Tibial nerve (tissue), 4 donors: ENCODE measurements at places on chromosomes 6 and 20.

GRCh38 chr6:143332153-143332845 is 118.2 kb downstream of the ADAT2 start:
- no peak for DNase-seq

DNA sequence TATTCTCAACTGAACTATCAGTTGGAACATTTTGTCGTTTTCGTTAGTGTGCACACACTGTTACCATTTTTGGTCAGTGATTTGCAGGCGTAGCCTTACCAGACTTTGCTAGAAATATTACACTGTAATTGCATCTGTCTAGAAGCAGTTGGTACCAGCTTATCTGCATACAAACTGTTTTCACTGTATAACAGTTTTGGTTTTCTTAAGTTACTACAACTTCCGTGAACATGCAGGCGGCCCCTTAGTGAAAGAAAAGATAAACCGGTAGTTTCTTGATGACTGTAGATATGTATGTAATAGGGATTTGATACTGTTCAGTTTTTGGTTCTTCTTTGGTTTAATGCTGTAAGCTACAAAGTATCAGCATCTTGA is 1.3 kb downstream of the DSTN start:
- DNase-seq = no peak

DNA sequence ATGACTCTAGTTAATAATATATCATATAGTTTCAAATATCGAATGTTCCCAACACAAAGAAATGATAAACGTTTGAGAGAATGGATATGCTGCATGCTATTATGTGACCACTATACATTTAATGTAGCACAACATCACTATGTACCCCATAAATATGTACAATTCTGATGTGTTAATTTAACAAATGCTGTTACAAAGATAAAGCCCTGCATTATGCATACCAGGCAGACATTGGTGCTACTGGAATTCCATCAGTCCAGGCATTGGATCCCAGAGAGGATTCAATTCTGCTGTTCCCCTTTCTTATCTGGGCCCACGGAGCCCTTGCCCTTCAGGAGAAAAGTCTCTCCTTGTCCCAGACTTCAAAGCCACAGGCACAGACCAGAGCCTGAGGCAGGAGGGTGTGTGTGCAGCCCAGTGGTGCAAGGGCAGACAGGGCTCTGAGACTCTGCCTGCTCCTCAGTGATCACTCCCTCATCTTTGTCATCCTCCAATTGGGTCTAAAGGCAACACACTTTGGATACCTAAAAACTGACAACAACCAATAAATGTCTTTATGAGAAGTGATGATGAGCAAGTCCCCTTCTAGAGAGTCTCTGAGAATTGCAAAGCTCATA is 45.2 kb downstream of the PSMG4 start:
- DNase-seq = no peak

GRCh38 chr6:130520801-130521200 is 155.0 kb downstream of the TMEM200A start:
- no peak for DNase-seq

DNA sequence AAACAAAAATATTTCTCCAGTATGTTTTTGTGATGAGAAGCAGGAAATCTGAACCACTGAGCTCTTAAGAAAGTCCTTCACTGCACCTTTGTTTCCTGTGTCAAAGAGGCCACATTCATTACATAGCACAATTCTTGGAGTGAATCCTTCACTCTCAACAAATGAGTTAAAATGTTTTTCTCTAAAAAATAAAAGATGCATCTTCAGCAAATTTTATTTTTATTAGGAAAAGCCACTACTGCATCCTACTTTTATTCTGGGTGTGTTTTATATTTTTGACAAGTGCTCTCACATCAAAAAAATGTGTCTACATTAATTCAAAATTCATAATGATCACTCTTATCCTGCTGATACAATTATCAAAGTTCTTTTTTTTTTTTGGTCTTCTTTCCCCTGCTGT is 76.3 kb downstream of the PLCB4 start:
- DNase-seq = no peak

- no peak for DNase-seq
Measured at GRCh38 chr20:51702556-51702955, 65.6 kb downstream of the ATP9A start.

- no peak for DNase-seq
Measured at GRCh38 chr6:20370393-20370792, 31.3 kb upstream of the E2F3 start.

- DNase-seq = no peak
Measured at GRCh38 chr6:157710604-157711003, 112.4 kb upstream of the SNX9 start.

- DNase-seq = no peak
Measured at GRCh38 chr6:151275121-151275520, 35.4 kb downstream of the AKAP12 start.

GRCh38 chr6:10713962-10714361 is 8.9 kb upstream of the TMEM14C start:
- DNase-seq = no peak

DNA sequence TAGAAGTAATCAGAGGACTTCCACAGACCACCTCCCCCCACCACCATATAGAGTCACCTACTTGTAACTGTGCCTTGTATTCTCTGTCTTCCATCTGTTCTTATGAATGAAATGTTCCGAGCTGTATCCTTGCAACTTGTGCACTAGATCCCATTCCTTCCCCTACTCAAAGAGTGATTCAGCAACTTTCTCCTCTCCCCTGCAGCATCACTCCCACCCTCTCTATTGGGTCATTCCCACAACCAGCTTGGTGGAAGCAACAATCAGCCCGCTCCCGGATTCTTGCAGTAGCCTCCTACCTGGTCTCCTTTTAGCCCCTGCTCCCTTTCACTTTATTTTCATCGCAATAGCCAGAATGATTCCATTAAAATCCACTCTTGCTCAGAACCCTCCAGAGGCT is 34.9 kb upstream of the REV3L start:
- no peak for DNase-seq

- peak; percentile 74 for DNase-seq
Measured at GRCh38 chr6:35725721-35726438, 11.0 kb upstream of the ARMC12 start.

- no peak for DNase-seq
Measured at GRCh38 chr6:140812636-140813035, 1320.1 kb upstream of the GJE1 start.

GRCh38 chr6:44004625-44005506 is 122.4 kb downstream of the MRPL14 start:
- no peak for DNase-seq

DNA sequence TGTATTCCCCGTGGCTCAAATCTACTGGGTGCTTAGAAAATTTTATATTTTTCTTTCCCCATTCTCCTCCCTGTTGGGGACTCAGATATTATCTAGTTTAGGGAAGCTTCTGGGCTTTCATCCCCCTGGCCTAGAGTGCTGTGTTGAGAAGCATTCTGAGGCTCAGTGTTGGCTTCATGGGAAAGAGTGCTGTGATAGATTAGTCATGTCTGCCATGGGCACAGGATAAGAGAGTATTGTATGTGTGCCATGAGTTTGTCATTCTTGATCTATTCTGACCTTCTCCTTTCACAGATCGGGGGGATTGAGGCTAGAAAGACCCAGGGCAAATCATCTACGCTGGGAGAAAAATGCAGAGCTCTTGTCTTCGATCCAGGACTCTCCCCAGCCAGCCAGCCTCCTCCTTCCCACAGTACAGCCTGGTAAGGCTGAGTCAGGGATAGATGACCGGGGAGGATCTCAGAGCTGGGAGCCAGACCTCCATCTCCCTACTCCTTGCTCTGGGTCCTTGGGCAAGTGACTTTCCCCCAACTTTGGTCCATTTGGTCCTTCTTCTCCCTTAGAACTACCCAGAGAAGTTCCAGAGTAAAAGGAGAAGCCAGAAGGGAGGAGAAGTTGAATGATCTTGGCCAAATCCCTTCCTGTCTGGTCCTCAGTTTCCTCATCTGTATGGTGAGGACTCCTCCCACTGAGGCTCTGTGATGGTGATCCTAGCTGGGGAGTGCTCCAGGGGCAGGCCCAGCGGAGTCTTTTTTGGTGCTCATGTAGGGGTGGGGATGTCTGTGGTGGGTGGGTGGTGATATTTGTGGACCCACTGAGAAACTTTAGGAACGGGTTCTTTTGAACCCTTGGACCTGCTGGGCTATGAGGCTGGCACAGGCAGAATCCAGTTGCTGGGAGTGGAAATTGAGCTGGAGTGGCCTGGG is 5.0 kb downstream of the SRC start:
- no peak for DNase-seq

DNA sequence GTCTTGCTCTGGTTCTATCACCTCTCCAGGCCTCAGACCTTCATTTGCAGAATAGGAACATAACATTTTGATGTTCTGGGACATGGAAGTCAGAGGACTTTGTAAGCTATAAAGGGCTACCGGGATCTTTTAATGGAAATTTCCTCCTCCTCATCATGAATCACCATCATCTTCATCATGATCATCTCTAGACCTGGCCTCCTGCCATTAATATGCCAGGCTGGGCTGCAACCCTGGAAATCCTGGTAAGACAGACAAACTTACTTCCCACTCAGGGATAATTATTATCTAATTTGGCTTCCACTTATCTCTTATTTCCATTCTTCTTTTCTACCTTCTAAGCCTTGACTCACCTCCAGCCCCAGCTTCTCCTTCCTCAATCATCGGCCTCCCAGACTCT is 41.0 kb upstream of the MRPS18A start:
- DNase-seq = no peak

DNA sequence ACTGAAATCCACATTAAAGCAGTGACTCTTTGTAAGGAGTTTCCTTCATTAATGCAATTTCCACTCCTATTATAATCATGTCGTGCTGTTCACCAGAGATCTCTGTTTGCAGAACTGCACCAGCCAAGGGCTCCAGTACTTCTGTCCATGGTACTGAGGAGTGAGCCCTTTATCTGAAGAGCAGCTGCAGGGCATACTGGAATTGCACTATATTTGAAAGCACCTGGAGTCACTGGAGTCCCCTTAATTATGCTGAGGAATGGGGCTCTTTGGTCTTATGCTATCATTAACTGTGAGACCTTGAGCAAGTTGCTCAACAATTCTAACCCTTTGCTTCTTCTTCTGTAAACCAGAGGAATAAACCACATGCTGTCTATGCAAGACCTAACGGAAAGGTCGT is 61.7 kb upstream of the NUP153 start:
- no peak for DNase-seq

- no peak for DNase-seq
Measured at GRCh38 chr6:117601811-117602150, 530 bp downstream of the GOPC start.

GRCh38 chr20:24584538-24585356 is 115.3 kb downstream of the SYNDIG1 start:
- DNase-seq = no peak

GRCh38 chr20:24630486-24631172 is 161.2 kb downstream of the SYNDIG1 start:
- DNase-seq = no peak

DNA sequence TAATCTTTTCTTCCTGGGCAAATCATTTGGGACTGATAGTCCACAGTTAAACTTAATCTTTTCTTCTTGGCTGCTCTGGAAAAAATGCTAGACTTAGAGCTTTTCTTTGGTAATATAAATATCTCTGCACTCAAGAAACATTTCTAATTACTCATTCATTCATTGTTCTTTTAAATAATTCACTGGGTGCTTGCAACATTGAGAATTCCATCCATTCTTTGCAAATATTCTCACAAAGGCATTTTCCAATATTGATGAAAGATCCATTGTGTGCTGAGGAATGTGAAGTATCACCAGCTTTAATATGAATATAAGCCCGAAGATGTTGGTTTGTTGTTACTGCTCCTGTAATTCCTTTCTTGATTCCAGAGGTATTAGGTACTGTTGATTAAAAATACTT is 38.4 kb downstream of the AKAP7 start:
- no peak for DNase-seq

DNA sequence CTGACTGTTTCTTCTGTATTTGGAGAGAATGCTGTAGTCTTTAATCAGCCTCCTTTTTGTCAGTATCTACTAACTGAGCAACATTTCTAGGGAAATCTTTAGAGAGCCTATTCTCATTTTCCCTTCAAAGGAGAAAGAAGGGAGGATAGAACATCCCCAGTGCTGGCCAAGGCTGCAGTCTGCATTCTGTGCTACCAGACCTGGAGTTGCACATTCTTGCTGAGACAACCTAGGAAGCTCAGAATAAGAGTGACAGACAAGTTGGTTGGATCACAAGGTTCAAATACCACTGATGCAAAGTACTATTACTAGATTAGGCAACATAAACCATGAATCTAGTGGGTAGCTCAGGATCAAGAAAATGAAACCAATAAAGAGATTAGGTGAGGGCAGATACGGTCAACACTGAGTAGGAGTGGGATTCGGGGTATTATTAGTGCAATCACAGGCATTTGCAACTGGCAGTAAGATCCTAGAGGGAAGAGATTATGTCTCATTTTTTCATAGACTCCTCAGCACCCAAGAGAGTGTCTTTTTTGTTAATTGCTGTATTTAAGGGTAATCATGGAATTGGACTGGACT is 213.5 kb upstream of the FAM83B start:
- no peak for DNase-seq

GRCh38 chr6:157513004-157513603 is 132.1 kb downstream of the ZDHHC14 start:
- no peak for DNase-seq

DNA sequence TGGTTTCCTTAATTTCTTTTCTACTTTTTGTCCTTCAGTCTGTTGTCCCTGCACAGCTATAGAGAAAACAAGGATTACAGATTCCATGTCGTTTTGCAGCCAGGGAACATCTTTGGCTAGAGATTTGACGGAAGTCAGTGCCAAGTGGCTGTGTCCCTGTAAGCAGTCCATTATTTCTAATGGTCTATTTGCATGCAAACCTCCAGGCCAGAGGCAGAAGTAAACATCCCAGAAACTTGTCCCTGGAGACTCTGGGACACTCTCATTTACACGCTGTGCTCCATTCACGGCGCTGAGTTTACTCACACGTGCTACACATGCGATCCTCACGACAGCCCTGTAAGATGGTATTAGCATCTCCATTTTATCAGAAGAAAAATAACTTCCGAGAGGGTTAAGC is 355.5 kb downstream of the PRKN start:
- DNase-seq = no peak

DNA sequence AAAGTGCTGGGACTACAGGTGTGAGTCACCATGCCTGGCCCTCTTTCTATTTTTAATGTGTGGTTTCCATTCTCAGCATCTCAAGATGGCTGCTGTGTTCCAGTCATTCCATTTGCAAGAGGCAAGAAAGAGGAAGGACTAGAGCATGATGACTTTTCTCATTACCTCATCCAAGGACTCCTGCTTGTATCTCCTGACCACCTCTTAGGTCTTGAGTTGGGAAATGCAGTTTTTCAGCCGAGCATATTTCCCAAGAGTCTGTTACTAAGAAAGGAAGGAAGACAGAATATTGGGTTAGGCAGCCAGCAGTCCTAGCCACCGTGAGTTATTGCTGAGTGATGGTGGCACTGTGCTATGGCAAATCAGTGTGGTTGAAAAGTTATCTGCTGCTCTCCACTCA is 108.4 kb upstream of the INSM1 start:
- DNase-seq = no peak

DNA sequence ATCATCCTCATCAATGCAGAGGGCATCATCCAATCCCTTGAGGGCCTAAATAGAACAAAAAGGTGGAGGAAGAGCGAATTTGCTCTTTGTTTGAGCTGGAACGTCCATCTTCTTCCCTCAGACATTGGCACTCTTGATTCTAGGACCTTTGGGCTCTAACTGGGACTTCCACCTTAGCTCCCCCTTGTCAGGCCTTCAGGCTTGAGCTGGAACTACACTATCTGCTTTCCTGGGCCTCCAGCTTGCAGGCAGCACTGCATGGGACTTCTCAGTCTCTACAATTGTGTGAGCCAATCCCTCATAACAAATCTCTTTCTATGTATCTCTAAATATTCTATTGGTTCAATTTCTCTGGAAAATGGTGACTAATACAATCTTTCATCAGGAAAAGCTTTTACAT is 155.4 kb downstream of the MCHR2 start:
- DNase-seq = no peak
